ENCODE measurements at places on chromosomes 2 and 18.
A peak's percentile ranks its signal among the peaks of the same experiment; 100 is the strongest.

- no peak for DNase-seq
Measured at GRCh38 chr2:173287594-173287993, 67.1 kb upstream of the CDCA7 start.

DNA sequence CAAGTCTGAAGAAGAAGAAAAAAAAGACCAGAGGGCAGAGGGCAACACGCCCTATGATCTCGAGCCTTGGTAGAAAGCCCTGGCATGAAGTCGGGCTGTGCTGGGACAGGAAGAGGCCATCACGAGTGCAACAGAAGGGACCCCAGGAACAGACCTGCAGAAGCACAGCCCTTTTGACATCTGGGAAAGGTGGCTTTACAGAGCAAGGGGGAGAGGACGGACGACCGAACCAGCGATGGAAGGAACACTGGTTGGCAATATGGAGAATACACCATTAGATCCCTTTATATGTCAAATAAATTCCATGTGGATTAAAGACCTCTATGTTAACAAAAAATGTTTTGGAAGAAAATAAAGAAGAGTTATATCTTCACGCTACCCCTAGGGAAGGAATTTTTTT is 10.7 kb downstream of the KIF1A start:
- no peak for DNase-seq

DNA sequence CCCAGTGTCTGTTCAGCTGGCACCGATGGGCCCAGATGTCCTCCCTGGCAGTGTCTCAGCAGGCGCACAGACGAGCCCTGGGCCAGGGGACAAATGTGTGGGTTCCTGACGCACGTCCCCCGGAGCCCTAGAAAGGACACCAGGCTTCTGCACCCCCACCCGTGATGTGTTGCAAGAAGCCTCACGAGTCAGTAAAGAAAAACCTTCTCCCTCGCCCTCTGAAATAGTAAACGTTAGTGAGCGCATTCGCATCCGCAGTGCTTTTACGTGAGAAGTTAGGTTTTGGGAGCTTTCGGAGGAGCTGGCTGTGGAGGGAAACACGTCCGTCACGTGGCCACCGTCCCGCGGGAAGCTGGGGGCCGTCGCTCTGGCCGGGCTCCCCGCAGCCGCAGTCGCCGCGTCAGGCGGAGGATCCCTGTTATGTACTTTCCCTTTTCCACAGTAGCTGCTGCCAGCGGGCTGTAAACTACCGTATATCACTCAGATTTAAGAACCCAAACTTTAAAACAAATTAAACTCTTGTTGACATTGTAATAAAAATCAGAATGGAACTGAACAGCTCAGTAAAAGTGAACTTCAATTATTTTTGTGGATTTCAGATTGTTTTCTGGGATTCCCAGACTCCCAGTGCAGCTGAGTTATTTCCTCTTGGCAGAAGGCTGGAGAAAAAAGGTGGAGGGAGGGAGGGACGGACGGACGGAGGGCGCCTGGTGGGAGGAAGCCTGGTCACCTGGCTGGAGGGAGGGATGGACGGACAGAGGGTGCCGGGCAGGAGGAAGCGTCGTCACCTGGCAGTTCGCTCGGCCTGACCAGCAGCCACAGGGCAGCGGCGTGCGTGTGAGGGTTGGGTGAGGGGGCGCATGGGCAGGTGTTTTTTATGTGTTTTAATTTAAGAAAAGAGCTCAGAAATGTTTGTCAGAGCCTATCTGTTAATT is 112.1 kb downstream of the NFATC1 start:
- no peak for DNase-seq

DNA sequence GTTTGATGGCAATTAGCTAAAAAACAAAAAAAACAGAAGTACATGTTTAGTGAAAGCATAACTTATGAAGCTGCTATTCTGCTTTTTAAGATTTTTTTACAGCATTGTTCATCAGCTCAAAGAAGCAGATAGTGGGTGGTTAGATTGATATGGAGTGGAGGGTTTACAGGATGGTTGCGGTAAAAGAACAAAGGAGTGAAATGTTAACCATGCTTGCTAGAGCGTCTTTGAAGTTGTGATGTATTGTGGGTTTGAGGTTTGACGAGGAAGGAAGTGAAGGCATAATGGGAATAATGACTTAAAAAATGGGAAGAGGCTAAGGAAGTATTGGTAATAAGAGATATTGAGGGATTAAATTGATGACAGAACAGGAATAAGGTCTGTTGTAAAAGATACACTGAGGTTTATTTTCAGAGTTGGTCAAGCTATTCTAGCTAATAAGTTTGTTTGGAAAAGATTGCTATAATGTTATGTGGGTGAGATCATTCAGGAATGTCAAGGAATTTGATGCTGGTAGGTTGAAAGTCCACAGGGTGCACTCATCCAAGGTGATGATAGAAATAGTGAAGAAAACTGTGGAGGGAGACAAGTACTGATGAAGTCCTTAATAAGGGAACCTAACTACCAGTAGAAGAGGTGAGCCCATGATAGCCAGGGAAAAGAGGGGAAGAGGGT is 14.6 kb downstream of the SPOPL start:
- DNase-seq, result no peak

DNA sequence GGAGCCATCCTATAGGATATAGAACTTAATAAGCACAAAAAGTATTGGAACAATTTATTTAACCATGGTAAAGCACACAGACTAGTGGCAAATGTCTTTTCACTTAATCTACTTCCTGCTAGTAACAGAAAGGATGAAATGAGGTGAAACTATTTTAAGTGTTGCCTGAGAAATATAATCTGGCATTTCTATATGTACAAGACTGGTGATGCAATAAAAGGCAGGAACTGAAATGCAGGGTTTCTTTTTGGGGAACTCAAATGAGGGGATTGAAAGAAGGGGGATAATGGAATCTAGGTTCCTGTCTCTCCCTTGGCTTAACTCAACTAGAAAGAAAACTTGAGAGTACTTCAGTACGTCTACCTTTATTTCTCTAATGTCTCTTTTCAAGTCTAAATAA is 122.3 kb downstream of the MEMO1 start:
- DNase-seq, result no peak

DNA sequence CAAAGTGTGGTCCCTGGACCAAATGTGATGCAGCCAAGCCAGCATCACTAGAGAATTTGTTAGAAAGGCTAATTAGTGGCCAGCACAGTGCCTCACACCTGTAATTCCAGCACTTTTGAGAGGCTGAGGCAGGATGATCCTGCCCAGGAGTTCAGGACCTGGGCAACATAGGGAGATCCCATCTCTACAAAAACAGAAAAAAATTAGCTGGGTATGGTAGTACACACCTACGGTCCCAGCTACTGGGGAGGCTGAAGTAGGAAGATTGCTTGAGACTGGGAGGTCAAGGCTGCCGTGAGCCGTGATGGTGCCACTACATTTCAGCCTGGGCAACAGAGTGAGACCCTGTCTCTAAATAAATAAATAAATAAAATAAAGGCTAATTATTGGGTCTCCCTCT is 69.9 kb upstream of the FZD5 start:
- DNase-seq, result no peak

DNA sequence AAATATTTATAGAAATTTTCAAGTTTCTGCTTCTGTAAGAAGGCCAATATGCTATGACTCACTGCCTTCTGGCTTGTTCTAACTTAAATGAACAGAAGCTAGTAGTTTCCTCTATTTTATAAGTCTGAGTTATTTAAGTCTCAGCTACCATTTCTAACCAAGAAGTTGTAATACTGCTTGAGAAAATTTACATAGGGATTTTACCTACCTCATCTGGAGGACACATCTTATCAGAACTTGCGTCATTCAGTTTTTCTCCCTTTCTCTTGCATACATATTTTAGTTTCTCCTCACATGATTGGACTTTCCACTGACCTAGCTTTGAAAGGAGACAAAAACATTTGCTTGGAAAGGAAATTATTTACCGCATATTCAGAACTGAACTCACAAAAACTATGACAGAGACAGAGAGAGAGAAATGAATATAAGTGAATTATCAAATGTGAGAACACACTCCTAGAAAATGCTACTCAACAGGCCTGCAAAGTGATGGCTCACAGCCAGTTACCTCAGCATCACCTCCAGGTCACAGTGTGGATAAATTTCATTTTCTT is 81.1 kb upstream of the CD302 start:
- DNase-seq, result no peak

GRCh38 chr2:232444409-232445148 is 11.4 kb upstream of the ALPI start:
- peak; percentile 54 for DNase-seq

DNA sequence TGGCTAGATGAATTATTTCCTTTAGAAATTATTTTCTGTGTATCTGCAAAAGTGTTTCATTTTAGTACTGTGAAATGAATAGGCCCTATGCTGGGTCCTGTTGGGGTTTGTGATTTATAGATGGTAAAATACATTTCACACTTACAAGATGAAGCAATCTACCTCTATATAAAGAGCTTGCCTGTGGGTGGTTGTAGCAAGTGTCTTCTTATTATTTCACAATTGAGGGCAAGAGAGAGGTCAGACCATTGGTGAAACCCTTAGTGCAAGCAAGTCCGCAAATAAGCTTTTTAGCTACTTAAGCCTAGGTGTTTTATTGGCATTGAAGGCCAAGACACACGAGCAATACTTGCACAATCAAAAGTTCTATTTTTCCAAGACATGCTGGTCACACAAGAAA is 153.1 kb downstream of the FMNL2 start:
- no peak for DNase-seq

DNA sequence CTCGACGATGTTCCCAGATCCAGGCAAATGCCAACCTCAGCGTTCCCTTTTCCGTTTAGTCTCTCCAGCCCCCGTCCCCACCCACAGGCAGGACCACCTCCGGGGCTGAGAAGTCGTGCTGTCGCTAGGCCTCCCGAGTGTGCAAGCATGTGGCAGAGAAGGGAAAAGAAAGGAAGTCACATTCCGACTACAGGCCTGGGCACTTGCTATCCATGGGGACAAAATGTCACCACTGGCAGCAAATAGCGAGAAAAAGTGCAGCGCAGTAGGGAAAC is 420 bp downstream of the PIGN start:
- DNase-seq, result no peak

DNA sequence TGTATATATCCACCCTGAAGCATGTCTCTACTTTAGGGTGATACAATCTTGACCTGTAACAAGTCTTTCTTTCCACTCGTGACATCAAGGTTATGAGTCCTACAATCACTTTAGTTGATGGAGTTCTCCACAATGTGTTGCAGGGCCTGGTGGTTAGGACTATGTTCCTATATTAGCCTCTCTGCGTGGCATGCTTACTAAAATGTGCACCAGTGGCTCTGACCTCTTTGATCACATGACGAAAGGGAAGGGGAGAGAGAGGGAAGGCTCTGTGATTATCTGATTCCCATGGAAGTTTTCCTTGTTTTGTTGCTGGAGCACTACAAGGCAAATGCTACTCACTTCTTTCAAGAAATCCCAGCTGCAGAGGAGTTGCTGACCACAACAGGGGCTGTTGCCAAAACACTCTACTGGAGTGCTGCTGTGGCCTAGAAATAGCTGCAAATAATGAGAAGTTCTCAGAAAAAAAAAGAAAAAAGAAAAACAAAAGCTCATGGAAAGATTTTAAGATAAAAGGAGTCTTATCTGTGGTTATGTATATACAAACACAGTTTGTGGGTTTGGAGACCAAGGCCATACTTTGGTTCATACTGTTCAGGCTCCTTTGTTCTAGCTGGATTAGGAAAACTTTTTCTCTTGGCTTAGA is 272.8 kb upstream of the MMADHC start:
- DNase-seq, result no peak

GRCh38 chr2:2662847-2663356 is 331.8 kb upstream of the MYT1L start:
- DNase-seq, result no peak

DNA sequence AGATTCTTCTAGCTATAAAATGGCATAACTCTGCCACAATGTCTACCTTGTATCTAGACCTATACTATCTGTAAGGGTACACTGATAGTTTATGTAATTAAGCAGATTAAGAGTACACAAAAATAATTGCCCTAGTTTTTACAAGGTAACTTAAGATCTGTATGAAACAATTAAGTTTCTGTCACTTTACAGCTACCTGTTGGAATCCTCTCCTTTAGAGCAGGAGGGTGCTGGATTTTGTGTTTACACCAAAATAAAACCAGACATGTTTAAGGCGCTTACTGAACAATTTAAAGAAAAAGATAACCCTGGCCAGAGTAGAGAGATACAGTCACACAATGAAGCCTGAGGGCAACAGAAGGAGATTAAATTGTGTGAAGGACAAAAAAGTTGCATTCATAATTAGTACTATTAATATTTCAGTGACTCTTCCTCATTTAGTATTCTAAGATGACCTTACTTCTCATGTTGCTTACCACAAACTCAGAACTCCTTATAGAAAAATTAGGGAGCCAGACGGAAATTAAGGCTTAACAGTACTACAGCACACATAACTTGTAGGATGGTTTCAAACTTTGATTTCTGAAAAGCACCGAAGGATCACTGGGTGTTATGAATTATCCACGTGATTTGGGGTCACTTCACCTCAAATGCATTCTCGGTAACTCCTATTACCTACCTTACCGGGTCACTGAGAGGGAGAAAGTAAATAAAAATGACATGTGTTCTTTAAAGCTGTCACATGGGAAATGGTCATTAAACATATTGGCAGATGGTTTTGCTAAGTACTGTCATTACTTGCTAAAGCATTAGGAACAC is 1.0 kb downstream of the DARS1 start:
- no peak for DNase-seq

DNA sequence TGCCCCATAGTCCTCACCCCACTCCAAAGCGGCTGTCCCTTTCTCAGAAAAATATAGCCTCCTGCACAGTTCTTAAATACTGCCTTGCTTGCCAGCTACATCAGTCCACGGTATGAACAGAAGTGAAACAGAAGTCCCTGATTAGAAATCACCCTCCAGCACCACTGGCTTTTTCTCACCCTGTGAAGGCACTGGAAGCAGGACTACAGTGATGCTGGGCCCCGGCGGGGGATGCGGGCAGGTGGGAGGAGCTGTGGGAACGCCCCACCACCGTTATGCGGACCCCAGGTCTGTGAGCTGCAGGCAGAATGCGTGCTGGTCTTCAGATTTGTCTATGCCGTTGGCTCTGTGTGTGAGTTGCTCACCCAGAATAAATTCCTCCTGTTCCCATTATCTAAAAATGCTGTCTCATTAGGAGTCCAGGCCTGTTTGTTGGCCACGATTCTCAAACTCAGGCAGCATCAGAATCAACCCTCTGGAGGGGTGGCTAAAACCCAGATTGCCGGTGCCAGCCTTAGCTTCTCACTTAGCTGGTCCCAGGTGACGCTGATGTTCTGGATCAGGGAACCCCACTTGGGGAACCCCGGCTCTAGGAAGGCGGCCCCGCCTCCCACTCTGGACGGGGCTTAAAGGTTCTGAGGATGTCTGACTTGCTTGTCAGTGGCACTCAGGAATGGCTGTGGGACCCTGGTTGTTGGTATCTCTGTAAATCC is 224.8 kb upstream of the PXDN start:
- DNase-seq, result no peak
